ENCODE measurements at places on chromosomes 7 and 10.

- no peak for DNase-seq
Measured at GRCh38 chr7:111527545-111527944, 34.7 kb downstream of the IMMP2L start.

GRCh38 chr10:46171661-46172060 lies 115.1 kb upstream of the ANTXRL start:
- DNase-seq = no peak

DNA sequence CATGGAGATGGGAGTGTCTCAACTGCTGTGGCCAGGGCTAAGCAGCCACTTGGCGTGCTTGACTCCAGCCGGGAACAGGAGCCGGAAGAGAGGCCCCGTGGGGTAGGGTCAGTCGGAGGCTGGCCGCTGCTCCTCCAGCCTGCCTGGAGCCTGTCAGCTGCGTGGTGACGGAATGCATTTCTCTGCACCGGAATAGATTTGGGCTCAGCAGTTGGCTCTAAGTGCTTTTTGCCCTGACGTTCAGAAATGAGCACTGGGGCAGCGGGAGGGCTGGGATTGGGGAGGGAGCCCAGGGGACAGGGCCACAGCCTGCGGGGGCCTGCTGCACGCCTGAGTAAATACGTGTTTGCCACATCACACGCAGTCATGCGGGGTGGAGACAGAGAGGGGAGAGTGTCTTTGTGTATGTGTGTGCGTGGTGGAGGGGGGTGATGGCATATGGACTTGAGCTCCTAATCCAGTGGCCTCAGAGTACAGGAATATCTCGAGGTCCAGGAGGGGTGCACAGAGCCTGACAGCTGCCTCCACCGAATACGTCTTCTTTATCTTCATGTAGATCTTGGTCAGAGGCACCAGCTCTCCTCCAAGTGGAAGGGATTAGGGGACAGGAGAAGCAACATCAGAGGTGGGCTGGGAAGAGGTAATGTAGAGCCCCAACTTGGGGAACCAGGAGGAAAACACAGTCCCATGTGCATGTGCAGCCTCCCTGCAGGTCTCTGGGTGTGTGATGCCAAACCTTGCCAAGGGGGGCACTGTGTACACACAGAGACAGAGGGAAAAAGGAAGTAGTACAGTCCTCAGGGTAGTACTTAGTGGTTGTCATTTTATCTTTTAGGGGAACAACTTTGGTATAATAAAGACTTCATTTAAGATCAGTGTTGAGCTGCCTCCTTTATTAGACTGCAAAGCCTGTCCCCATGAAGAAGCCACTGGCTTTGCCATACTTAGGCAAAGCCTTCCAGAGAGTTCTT lies 151.4 kb downstream of the CDH23 start:
- DNase-seq = no peak

DNA sequence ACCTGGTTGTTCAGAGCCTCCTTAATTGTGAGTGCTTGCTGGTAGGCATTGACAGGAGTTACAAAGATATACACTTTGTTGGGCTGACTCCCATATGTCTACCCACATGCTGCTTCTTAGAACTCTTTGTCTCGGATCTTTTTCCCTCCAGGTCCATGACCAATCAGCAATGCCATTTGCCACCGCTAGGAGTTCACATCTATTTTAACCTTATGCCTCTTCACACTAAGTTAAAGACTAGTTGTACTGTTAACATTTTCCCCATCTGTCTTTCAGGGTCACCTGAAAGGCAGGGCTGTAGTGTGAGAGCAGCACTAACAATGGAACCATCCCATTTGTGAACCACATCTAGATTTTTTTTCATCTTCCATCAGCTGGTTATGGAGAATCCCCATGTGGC lies 226.7 kb upstream of the NPY start:
- no peak for DNase-seq

DNA sequence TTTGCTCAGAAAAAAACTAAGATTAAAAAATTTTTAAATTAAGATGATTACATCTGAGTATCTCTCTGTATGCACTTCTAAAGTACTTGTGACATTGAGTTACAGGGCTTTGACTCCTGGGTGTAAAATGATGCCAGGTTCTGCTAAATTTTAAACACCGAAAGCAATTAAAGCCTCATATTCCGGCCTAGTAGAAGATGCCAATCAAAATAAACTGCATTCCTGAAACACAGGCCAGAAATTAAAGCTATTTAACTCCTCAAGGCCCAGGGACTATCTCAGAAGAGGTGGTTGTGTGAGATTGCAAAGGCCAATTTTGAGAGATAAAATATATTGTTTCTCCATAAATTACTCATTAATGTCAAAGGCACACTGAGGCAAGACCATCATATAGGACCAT lies 388.3 kb downstream of the KIF20B start:
- no peak for DNase-seq

DNA sequence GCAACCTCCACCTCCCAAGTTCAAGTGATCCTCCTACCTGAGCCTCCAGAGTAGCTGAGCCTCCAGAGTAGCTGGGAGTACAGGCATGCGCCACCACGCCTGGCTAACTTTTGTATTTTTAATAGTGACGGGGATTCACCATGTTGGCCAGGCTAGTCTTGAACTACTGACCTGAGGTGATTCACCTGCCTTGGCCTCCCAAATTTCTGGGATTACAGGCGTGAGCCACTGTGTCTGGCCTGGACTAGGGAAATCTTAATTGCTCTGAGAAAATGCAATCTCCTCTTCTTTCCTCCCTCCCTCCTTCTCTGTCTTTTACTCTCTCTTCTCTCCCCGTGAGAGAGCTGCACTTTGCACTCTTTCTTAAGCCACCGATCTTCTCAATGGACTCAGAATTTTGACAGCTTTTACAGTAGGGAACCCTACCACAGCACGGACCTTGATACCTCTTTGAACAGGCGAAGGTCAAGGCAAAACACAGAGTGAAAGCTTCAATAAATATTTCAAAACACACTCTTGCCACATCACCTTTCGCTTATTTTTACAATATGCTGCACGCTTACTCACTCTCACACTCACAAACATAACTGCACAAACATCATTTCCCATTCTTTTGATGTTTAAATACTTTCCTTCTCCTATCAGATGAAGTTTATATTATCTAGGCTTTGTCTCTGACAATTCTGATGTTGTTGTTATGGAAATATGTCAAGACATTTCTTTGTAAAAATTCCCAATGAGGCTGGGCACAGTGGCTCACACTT lies 173.4 kb upstream of the NRP1 start:
- DNase-seq = no peak

DNA sequence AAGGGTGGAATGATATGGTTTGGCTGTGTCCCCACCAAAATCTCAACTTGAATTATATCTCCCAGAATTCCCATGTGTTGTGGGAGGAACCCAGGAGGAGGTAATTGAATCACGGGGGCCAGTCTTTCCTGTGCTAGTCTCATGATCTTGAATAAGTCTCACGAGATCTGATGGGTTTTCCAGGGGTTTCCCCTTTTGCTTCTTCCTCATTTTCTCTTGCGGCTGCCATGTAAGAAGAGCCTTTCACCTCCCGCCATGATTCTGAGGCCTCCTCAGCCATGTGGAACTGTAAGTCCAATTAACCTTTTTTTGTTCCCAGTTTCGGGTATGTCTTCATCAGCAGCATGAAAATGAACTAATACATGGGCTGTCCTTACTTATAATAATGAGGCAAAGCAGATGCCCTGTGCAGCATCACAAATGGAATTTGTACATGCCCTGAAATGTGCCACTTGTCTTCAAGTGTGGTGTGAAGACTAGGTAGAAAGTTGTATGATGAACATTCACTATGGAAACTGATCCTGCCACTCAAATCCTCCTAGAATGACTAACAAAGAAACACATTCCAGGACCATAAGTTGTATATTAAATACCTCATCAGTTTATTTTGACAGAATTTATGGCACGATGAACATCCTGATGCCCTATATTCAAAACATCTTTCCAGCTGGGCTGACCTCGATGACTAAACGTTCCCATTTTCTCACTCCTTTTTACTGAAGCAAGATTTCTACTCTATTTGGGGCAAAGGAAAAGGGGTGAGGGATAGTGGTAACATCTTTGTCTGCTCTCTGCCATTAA lies 122.8 kb upstream of the CTTNBP2 start:
- no peak for DNase-seq

GRCh38 chr10:84665883-84666463 lies 337.6 kb downstream of the CCSER2 start:
- no peak for DNase-seq

GRCh38 chr7:78151229-78151628 lies 352.7 kb downstream of the PHTF2 start:
- DNase-seq = no peak

GRCh38 chr7:128071376-128071775 lies 40.1 kb upstream of the LRRC4 start:
- no peak for DNase-seq

DNA sequence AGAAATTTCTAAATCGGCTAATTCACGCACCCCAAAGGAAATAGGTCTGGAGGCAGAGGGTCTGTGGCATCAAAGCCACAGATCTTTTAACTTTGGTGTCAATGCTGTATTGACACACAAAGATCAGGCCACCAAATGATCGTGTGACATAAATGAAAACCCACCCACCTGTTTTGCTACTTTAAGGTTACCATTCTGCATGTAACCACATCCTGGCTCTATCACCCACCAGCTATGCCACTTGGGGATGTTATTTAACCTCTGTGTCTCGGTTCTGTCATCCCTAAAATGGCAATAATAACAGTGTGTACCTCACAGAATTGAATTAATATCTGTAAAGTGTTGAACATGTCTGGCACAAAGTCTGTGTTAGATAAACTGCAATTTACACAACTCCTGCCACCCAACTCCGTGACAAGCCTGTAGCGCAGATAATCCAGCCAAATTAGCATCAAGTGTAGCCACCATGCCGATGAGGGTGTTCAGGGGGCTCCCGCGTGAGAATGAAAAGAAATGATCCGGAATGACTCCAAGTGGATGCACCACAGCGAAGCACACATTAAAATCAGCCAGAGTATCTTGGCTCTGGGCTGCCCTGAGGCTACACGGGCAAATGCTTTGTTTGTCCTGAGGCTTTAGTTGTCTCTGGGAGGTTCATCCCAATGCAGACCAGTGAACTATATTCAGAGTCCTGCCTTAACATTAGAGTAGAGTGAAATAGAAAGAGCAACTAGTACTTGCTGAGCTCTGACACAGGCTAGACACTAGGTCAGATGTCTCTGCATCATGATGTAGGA lies 158.4 kb upstream of the NEBL start:
- DNase-seq = no peak

- DNase-seq = no peak
Measured at GRCh38 chr7:130144312-130145171, 60.7 kb downstream of the TMEM209 start.

- DNase-seq = peak; percentile 56
Measured at GRCh38 chr10:125057158-125058001, 103.0 kb downstream of the CTBP2 start.

- DNase-seq = no peak
Measured at GRCh38 chr10:119405520-119405807, 137.1 kb downstream of the RGS10 start.

- DNase-seq = no peak
Measured at GRCh38 chr10:125980521-125981035, 84.2 kb downstream of the FANK1 start.

GRCh38 chr7:81053623-81054022 lies 134.8 kb upstream of the SEMA3C start:
- no peak for DNase-seq

DNA sequence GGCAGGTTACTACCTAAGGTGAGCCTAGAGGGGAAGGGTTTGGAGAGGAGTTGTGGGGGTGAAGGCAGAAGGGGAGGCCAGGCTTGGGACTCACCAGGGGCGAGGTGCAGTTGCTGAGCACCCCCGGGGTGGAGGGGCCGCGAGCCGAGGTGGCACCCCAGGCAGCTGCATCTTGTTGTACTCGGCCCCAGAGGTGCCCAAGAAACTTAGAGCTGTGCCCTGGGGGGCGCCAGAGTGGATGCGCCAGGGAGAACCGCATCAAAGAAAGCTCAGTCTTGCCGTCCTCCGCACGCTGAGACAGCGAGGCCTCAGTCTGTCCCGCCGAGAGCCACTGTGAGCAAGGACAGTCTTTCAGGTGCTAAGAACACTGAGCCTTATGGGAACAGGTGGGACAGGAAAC lies 7.4 kb downstream of the ATG9B start:
- DNase-seq = no peak

GRCh38 chr7:26743205-26743604 lies 121.2 kb downstream of the SKAP2 start:
- DNase-seq = no peak

- DNase-seq = no peak
Measured at GRCh38 chr7:20440472-20441105, 109.9 kb downstream of the ITGB8 start.

GRCh38 chr10:78780551-78780961 lies 288.2 kb upstream of the ZMIZ1 start:
- DNase-seq = no peak

- DNase-seq = no peak
Measured at GRCh38 chr10:11446133-11446532, 165.3 kb downstream of the USP6NL start.

GRCh38 chr7:3493499-3493898 lies 192.4 kb downstream of the SDK1 start:
- DNase-seq = no peak

DNA sequence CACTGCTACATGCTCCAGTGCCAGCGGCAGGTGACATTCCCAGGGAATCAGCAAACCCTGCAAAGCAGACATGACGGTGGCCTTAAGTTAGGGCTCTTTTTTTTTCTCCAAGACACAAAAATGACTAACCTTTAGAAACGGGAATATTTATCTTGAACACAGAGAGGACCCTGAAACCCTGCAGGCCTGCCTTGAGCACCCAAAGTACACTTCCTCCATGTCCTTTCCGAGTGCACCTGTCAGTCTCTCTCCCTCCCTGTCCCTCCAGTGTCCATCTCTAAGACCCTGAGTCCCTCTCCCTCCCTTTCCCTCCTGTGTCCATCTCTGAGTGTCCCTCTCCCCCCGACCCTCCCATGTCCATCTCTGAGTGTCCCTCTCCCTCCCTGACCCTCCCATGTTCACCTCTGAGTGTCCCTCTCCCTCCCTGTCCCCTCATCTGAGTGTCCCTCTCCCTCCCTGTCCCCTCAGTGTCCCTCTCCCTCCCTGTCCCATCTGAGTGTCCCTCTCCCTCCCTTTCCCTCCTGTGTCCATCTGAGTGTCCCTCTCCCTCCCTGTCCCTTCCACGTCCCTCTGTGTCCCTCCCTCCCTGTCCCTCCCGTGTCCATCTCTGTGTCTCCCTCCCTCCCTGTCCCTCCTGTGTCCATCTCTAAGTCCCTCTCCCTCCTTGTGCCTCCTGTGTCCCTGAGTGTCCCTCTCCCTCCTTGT lies 51.2 kb upstream of the CAMK2B start:
- DNase-seq = no peak

GRCh38 chr7:4738711-4739527 lies 36.5 kb upstream of the AP5Z1 start:
- DNase-seq = peak; percentile 34

- DNase-seq = no peak
Measured at GRCh38 chr10:125479059-125479458, 203.9 kb downstream of the TEX36 start.

DNA sequence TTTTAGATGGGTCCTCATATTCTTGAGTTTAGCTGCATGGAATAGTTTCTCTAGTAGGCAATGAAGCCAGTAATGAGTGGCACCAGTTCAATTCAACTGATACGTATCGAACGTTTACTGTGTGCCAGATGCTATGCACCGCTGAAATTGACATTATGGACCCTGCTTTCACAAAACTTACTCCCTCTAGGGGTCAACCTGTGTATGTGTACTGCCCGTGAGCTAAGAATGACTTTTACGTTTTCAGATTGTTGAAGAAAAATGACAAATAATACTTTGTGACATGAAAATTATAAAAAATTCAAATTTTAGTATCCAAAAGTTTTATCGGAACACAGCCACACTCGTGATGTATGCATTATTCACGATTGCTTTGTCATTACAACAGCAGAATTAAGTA lies 95.5 kb downstream of the ZMYND11 start:
- no peak for DNase-seq

- no peak for DNase-seq
Measured at GRCh38 chr7:49773936-49774458, 559 bp downstream of the VWC2 start.

All from nucleus accumbens (tissue), 56 donors.